ENCODE measurements at places on chromosomes 1 and 21.

GRCh38 chr1:228289239-228289849 is 81.5 kb downstream of the OBSCN start:
- no peak for DNase-seq

GRCh38 chr1:102628109-102628613 is 480.2 kb downstream of the COL11A1 start:
- DNase-seq = no peak

GRCh38 chr21:23218667-23219066 is 2220.5 kb downstream of the NCAM2 start:
- no peak for DNase-seq

GRCh38 chr1:217620814-217621213 is 10.1 kb downstream of the GPATCH2 start:
- no peak for DNase-seq

DNA sequence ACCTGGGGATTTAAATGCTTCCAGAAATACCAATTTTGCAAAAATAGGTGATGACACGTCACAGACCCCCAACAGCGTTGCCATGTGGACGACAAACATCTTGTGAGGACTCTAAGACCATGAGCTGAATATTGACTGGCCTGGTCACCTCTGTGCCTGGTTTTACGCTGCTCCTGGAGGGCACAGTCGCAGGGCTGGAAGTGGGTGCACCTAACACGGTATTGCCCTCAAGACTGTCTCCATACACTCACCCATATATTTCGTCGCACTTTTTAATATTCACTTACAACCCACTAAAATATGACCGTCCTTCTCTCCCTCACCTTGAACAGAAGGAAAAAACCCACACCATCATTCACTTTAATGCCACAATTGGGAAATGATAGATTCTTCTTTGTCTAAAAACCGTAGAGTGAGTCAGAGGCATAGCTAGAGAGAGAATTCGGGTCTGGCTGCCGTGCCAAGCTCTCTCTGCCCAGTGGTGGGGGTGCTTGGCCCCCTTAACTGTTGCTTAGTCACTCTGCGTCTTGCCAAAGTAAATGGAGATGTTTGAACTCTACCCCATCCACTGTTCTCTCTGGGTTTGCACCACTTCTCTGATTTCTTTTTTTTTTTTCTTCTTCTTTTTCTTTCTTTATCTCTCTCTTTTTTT is 40.8 kb upstream of the UTS2 start:
- no peak for DNase-seq

GRCh38 chr1:227951624-227952373 is 4.1 kb upstream of the WNT9A start:
- DNase-seq = no peak

DNA sequence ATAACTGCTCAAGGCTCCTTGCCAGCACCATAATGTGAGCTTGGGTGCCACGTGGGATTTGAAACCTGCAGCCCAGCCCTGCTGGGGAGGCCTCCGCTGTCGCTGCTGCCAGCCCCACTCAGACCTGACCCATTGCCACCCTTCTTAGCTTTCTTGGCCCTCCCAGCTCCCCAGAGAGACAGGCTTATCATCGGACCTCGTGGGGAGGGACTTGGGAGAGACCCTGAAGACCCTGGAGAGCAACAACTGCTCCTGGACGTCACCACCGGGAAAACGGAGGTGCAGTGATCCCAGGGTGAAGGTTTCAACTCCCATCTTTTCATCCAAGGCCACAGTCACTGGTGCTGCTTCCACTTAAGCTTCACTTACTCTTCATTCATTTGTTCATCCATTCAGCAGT is 596.1 kb downstream of the PTPRU start:
- DNase-seq = no peak

- DNase-seq = peak; percentile 73
Observed at GRCh38 chr21:40386294-40386911, 460.6 kb downstream of the DSCAM start.

- DNase-seq = no peak
Observed at GRCh38 chr1:172352435-172352834, 68.0 kb upstream of the C1orf105 start.

DNA sequence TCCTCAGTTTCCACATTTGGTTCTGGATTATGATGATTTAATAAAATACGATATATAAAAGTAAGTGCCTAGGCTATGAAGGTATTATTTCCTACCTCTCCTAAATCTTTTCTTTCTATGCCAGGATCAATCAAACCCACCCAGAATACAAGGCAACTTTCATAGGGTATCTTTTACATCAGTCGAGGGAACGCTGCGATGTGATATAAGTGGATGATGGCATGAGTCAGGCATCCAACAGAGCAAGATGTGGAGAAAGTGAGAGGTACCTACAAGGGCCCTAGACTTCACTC is 781 bp downstream of the TTLL7 start:
- DNase-seq = no peak

GRCh38 chr21:45577801-45578175 is 35.5 kb upstream of the SLC19A1 start:
- no peak for DNase-seq

DNA sequence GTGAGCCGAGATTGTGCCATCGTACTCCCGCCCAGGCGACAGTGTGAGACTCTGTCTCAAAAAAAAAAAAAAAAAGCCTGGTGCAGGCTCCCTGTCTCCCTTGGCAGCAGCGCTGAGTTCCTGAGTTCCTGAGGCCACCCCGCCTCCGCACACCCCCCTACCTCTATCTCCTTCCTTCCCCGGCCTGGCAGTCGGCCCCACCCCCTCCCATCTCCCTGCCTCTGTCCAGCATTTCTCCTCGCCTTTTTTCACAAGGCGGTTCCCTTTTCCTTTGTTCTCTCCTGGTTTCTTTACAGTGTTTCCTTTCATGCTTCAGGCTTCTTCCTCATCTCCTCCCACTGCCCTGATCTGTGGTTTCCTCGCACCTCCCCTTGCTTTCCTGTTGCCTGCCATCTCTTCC is 2.7 kb downstream of the RORC start:
- DNase-seq = no peak

GRCh38 chr1:94727846-94728715 is 92.1 kb upstream of the SLC44A3 start:
- DNase-seq = no peak

- no peak for DNase-seq
Observed at GRCh38 chr1:180040034-180040433, 85.4 kb downstream of the CEP350 start.

DNA sequence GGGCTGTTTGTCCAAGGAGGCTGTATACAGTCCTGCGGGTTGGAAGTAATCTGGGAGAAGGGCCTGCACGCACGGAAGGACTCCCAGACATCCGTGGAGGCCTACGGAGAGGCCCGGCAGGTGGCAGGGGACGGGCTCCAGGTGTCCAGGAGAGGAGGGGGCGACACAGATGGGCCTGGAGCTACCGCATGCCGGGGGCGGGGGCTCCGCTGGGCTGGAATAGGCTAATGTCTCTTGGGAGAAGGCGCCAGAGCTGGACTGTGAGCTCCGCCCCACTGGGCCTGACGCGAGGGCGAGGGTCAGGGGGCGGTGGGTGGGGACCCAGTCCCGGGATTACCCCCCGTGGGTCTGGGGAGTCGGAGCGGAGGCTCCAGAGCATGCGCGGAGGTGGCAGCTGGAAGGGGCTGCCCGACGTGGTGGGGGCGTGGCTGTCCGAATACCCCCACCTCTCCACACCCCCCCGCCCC is 659 bp downstream of the AGO1 start:
- peak; percentile 60 for DNase-seq

Data from NCI-H1092 (cell line).